ENCODE measurements at places on chromosomes 6 and 20.

DNA sequence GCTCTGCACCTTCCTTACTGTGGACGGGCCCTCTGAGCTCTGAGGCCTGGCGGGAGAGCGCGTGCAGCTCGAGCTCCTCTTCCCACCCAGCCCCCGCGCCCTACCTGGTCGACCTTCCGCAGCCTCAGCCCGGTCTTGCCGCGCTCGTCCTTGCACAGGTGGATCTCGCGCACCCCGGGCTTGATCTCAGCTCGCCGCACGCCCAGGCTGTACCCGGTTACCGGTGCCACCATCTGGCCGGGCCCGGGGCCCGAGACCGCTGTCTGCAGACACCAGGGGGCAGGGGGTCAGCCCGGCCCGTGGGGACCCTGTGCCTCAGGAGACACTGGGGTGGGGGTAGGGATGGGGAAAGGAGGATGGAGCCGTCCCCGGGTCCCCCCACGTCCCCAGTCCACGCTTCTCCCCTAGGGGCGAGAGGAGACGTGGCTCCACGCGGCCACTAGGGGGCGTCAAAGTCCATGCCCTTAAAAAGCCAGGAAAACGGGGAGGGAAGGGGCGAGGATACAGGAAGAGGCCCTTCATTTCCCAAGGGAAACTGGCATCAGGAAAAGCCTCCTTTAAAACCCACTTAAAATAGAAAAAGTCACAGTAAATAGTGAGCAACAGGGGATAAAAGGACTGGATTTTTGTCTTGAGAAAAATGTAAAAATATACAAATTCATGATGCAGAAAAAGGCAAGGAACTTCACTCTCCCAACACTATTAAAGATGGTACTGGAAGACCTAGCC lies 15.5 kb downstream of the SDCBP2 start:
- DNase-seq: no peak

- no peak for DNase-seq
These were observed 25.8 kb upstream of the TTPAL start for GRCh38 chr20:44449864-44450263.

GRCh38 chr6:150418827-150419594 lies 50.2 kb downstream of the IYD start:
- no peak for DNase-seq

DNA sequence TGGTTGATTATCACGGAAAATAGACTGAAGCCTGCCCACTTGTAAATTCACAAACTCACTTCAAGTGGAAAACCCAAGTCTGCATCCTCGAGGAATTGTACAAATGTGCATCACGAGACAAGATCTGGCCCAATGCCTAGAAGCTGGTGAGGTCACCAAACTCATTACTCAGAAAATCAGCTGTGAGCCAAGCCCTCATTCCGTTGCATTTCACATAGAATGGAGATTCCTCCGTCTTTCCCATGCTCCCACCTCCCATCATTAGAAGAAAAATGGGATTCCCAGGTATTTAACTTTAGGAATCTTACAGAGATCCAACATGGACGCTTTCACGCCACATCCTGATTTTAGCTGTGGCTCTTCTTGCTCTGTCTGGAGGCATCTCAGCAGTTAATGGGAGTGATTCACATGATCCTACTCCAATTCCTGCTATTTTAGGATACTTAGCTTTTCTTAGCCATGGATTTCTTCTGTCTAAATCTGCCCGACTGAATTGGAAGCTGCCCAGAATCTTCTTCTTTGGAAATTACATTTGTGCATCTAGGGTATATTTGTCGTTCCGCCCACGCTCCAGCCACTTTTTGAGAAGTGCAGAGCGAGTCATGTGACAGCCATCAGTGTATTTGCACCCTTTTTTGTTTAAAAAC lies 68.7 kb upstream of the STMND1 start:
- no peak for DNase-seq

DNA sequence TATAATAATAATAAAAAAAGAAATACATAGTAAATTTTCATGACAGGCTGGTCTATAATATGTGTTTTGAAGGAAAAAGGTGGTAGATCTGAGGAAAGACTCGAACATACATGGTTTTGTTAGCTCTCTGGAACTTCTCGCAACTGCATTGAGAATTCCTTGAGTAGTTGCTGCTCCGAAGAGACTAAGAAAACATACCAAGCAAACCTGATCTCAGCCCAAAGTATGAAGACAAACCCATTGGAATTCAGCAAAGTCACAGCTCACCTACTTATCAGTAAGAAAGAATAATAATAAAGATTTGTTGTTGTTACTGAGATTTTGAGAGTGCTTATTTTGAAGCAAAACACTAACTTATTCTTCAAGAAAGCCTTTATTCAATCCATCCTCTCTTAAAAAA lies 1107.1 kb upstream of the EYS start:
- no peak for DNase-seq

DNA sequence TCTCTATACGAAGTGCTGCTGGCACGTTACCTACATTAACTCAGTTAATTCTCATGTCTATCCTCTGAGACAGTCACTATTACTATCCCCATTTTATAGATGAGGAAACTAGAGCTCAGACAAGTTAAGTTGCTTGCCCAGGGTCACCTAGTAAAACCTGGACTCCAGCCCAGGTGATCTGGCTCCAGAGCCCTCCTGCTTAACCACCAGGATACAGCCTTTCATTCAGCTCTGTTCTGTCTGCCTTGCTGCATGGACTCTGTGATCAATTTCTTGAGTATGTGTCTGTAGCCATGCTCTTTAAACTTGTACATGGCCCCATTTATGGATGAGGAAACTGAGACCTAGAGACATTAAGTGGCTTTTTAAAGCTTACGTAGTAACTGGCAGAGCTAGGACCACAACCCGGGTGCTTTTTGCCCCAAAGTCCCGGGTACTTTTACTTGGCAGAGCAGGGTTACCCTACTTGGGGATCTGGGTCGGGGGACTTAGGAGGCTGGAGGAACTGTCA lies 4.7 kb downstream of the CDKN1A start:
- no peak for DNase-seq

- DNase-seq: no peak
These were observed 712 bp downstream of the ABHD16A start for GRCh38 chr6:31702405-31702818.

DNA sequence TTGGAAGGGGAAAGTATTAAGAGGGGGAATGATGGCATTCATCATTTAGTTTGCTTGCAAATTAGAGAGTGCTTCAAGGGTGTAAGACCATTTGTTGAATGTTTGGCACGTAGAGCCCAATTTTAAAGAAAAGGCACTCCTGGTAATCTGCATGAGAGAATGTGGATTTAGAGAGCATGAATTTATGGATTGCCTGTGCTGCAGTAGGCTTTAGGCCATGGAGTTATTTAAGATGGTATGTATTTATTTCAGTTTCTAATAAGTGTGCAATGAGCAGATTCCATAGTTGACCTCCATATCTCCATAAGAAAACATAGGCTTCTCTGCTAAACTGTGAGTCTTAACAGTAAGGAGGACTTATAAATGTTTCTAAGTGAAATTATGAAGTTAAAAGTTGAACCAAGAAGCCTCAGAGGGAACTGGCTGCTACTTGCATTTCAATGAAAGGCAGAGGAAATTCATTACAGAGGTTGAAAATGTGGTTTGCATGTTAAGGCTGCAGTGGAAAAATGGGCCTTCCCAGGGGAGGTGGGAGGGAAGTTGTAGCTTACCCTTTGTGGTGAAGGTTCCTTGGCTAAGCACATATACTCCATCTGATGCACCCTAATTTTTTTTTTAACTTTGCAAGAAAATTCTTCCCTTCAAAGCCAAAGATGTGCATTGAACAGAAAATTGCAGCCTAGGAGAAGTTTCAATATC lies 134.2 kb downstream of the CARMIL1 start:
- DNase-seq: no peak

DNA sequence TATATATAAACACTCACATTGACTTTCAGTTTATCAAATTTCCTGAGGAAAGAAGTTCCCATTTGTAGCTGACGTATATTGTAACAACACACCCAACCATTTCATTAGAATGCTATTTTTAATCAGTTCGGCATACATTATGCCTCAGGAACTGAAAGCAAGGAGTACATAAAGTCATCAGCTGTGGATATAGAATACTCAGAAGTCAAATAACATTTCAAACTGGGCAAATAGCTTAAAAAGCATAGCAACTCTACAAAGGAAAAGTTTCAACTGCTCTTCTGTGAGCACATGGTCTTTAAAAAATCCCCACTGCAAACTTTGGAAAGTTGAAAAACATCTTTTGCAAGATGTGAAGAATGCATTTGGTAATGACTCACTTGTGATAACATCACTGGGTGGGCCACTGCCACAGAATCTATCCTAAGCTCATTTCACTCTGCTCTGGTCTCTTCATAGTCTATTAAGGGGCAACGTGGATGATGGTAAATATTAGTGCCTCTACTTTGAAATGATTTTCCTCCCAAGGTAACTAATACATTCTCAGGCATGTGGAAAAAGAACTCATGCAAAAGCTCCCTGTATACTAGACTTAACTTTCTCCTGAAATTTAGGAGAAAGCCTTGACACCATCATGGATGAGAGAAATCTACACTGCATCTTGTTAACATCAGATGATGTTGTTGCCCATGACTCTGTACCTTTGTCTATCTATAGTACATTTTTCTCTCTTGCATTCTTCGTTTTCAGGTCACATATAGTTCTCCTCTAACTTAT lies 49.2 kb downstream of the FYN start:
- DNase-seq: no peak

Measured in stimulated activated CD8-positive, alpha-beta memory T cell treated with anti-CD3 and anti-CD28 coated beads, Interleukin-4, amount 100 ng/mL, for 1 hour (primary cell).